Esophagus mucosa (tissue), 1 donor: ENCODE measurements at places on chromosomes 11 and 22.
A peak's percentile ranks its signal among the peaks of the same experiment; 100 is the strongest.

DNA sequence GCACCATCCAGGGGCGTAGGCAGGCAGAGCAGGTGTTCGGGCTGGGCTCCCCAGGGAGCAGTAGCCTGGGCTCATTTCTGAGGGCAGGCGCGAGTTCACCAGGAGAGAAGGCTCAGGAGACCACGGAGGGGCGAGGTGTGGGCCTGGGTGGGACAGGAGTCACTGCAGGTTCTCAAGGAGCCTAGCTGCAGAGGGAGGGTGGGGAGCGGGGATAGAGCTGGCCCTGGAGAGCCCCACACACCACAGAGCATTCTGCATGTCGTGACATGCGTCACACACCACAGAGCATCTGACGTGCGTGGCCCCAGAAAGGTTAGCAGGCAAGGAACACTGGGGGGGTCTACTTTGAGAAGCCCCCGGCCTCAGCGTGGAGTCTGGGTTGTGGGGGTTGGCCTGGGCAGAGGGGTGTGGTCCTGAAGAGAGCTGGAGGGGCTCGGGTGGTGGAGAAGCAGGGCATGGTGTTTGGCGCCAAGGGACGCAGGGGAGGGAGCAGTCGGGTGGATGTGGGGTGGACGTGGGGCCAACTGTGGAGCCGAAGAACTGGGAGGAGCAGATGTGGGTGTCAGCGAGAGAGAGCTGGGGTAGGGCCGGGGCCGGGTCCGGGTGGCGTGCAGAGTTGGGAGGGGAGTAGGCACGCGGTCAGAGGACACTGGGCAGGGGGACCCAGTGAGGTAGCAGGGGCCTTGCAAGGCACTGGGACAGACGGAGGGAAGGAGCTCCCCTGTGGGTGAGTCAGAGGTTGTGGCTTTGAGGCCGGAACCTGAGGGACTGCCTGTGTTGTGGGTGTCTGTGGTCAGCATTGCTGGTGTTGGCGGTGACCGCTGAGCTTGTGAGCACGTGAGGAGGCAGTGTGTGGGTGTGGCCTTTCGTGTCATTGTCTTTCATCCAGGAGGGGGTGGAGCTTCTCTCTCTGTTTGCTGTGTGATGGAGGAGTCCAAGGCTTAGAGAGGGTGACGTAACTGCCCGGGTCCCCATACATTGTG is 25.5 kb downstream of the CTTN start:
- peak; percentile 21 for ATAC-seq

DNA sequence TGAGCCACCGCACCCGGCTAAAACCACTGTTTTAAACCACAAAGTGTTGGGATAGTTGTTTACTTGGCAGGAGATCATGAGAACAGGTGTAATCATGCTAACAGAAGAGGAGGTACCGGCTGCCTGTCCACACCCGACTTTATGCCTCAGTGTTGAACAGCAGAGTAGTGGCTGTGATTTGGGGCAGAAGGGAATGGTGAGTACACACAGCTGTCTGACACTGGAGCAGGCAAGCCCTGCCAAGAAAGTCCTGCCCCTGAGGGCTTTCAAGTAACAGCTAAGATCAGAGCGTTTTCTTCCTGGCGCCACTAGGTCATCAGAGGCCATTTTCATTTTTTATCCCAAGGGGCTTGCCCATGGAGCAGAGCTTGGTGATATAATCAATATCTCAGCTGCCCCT is 8.1 kb downstream of the CDKN1C start:
- peak; percentile 44 for ATAC-seq

GRCh38 chr11:86219311-86220193 is 25.0 kb upstream of the EED start:
- no peak for ATAC-seq

GRCh38 chr11:121790430-121790829 is 325.6 kb downstream of the BLID start:
- no peak for ATAC-seq

DNA sequence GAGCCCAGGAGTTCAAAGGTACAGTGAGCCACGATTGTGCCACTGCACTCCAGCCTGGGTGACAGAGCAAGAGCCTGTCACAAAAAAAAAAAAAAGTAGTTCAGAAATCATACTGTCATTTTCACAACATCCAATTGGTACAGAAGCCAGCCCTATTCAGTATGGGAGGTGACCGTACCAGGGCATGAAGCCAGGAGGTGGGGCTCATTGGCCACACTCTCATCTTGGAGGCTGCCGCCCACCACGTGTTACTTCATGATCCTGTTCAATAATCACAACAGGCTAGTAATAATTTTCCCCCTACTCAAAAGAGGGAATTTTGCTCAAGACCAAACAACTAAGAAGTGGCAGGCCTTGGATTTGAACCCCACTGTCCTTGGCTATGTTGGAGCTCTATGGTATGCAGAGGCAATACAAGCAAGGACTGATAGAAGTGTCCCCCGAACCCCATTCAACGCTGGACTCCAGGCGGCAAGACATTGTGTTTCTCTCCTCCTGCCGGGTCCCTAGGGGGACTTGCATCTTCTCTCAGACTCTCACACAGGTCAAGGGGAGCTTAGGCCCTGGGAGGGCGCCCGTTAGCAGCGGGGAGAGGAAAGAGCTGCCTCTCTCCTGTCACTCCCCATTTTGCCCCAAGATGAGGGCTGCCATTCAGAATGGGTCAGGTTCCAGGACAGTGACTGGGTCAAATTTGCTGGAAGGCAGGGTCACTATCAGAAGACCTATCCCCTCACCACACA is 40.2 kb upstream of the EMID1 start:
- no peak for ATAC-seq

DNA sequence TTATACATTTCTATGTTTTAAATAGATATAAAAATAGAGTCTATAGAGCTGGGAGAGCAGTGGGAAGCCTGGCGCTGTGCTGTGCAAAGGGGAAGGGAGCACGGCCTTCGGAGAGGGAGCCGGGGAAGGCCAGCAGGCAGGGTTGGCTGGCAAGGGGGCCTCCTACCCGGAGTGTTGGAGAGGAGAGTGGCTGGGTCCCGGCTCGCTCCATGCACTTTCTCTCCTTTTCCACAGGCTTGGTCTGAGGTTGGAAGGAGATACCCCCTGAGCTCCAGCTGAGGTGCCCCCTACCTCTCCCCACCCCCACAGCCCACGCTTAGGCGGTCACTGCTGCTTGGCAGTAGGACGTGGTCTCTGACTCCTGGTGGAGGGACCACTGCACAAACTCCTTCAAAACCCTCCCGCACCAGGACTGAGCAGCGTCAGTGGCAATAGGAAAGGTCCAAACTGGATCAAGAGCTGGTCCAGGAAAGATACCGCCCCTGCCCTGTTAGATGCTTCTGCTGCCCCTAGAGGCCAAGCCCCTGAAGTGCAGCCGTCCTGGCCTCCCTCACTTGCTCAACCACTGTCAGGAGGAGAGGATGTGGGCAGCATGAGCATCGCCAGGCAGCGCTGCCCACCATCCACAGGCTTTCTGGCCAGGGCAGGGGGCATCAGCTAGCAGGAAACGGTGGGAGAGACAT is 52.9 kb downstream of the SYT13 start:
- ATAC-seq: peak; percentile 81

DNA sequence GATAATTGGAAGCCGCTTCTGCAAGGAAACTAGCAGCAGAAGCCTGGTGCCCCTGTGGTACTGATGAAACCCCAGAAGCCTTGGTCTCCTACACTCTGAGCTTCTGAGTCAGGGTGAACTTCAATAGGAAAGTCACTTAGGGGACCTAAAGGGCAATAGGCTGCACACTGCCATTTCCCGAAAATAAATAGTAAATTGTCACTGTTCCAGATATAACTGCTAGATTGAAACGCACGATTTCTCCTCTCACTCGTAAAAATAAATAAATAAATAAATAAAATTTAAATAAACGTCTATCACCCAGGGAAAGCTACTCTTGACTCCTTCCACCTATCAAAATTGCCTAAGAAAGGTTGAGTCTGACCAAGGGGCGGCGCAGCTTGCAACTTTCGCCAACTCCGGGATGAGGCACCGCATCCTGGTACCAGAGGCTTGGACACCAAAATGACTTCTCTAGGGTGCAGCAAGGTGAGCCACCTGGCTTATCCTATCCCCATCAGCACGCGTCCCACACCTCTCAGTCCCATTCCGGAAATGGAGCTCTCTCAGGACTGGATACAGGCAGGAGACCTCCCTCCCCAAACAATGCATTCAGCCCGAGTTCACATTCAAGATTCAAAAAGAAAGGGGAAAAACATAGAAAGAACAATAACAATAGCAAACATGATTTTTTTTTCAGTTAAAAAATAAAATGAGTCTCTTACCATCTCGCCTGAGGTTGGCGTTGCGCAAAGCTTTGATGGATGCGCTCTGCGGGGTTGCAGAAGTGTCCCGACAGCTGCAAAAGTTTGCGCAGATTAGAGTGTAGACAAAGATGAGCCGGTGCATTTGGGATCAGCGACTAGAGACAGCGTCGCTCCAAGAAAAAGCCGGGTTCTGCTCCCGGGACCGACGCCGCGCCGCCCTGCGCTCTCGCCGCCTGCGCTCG is 583 bp downstream of the PDGFD start:
- no peak for ATAC-seq

GRCh38 chr11:19955660-19956059 is 204.6 kb downstream of the DBX1 start:
- ATAC-seq: no peak

- peak; percentile 64 for ATAC-seq
These were observed 79.0 kb downstream of the AASDHPPT start for GRCh38 chr11:106156290-106156937.

GRCh38 chr11:59216641-59217564 is 4.2 kb upstream of the MPEG1 start:
- ATAC-seq: peak; percentile 68
